Activated CD8-positive, alpha-beta T cell treated with anti-CD3 and anti-CD28 coated beads for 36 hours (primary cell): ENCODE measurements at places on chromosomes 6 and 20.

GRCh38 chr6:123896869-123897268, 93.2 kb downstream of the NKAIN2 start:
- no peaks in the 10 kb centered on the region for H3K27me3 ChIP-seq
- H3K36me3 ChIP-seq: no peaks in the 10 kb centered on the region
- H3K4me1 ChIP-seq: no peaks in the 10 kb centered on the region
- H3K4me3 ChIP-seq: no peak overlapping the region
- H3K27ac ChIP-seq: no peak overlapping the region

DNA sequence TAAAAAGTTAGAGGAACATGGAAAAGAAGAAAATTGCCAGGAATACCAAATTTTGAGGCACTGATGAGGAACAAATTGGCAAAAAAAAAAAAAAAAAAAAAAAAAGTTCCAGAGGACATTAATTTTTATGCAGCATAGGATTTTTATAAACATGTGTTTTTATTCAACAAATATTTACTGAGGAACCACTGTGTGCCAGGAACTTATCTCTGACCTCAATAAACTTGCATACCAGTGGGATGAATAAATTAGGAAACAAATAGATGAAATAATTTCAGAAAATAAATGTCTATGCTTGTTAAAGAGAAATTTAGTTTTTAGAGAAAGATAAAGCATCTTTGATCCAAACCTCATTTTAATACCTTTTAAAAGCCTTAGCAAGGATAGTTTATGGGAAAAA, 175.1 kb downstream of the PDE10A start:
- H3K27me3 ChIP-seq: no peaks in the 10 kb centered on the region
- no peak overlapping the region for H3K4me3 ChIP-seq
- DNase-seq: no peak
- H3K27ac ChIP-seq: no peak overlapping the region

DNA sequence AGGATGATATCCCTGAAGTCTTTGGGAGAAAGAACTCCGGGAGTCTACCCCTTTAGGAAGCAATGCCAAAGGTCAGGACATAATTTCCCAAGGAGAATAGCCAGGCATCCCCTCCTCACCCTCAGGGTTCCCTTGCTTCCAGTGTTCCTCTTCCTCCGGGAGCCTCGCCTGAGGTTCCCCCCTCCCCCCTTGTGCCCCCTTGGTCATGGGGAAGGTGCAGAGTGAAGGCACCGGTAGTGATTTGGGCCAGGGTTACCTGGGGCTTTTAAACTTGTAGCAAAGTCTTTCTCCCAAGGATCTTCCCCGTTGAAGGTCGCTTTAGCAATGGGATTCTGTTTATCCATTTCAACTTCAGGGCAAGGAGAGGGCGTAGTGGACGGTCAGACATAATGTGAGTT, 1.2 kb downstream of the ISM1 start:
- H3K4me1 ChIP-seq: peaks cover 16% of the 10 kb centered on the region
- no peak overlapping the region for H3K27ac ChIP-seq
- H3K36me3 ChIP-seq: peaks cover 3% of the 10 kb centered on the region
- no peak for DNase-seq

GRCh38 chr6:35955071-35955470, 34.2 kb upstream of the SRPK1 start:
- no peak for DNase-seq
- H3K27ac ChIP-seq: no peak overlapping the region
- no peak overlapping the region for H3K4me3 ChIP-seq
- H3K36me3 ChIP-seq: no peaks in the 10 kb centered on the region
- H3K27me3 ChIP-seq: no peaks in the 10 kb centered on the region

DNA sequence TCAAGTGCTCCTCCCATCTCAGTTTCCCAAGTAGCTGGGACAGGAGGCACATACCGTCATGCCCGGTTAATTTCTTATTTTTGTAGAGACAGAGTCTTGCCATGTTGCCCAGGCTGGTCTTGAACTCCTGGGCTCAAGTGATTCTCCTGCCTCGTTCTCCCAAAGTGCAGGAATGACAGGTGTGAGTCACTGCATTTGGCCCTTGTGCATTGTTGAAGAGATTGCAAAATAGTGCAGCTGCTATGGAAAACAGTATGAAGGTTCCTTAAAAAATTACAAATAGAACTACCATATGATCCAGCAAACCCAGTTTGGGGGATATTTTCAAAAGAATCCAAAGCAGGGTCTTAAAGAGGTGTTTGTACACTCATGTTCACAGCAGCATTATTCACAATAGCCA, 69.1 kb downstream of the GJA10 start:
- no peaks in the 10 kb centered on the region for H3K27me3 ChIP-seq
- no peak overlapping the region for H3K4me3 ChIP-seq
- DNase-seq: no peak
- H3K27ac ChIP-seq: peak overlapping the region; percentile 87

DNA sequence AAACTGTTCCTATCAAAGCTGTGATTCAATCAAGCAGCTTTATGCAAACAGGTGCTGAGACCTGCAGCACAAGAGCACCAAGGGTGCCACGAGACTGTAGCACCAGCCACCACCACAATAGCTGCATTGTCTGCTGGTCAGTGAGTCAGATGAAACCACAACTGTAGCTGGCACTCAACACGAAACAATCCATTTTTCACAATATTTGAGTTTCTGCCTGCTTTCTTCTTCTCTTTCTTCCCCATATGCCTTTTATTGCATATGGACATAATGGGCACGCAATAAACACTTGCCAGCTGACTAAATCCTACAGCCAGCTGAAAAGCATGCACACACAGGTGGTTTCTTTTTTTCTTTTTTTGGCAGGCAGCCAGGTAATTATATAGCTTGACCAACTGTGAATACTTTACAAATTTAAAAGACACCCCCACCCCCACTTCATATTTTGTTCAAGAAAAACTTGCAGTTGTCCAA, 16.6 kb downstream of the SLC2A12 start:
- no peak overlapping the region for H3K27ac ChIP-seq
- DNase-seq: peak; percentile 22
- no peak overlapping the region for H3K4me3 ChIP-seq

- no peak overlapping the region for H3K27ac ChIP-seq
- no peak for DNase-seq
- no peaks in the 10 kb centered on the region for H3K27me3 ChIP-seq
- peaks cover 17% of the 10 kb centered on the region for H3K36me3 ChIP-seq
- H3K4me3 ChIP-seq: no peak overlapping the region
- H3K4me1 ChIP-seq: no peaks in the 10 kb centered on the region
These were observed 257.7 kb downstream of the CDKAL1 start for GRCh38 chr6:20791944-20792343.

DNA sequence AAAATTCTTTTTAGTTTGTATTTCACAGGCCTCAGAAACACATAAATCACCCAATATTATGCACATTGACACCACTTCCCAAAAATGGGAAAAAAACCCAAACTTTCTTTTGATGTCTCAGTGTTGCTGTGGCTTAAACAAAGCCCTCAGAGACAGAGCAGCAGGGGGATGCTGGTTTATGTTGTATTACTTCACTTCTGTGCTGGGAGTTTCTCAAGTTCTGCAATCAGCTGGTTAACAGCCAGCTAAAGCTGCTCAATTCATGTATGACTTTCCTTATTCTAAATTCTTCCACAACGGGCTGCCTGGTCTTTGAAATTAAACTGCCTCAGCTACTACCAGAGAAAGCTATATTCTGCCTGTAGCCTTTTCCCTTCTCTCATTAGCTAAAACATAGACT, 5.6 kb downstream of the FILIP1 start:
- peaks cover 25% of the 10 kb centered on the region for H3K27me3 ChIP-seq
- no peak for DNase-seq
- no peaks in the 10 kb centered on the region for H3K36me3 ChIP-seq
- no peaks in the 10 kb centered on the region for H3K4me1 ChIP-seq
- H3K4me3 ChIP-seq: no peak overlapping the region

GRCh38 chr6:97214671-97215070, 68.3 kb downstream of the MMS22L start:
- H3K4me1 ChIP-seq: no peaks in the 10 kb centered on the region
- H3K36me3 ChIP-seq: peaks cover 10% of the 10 kb centered on the region
- no peak for DNase-seq

DNA sequence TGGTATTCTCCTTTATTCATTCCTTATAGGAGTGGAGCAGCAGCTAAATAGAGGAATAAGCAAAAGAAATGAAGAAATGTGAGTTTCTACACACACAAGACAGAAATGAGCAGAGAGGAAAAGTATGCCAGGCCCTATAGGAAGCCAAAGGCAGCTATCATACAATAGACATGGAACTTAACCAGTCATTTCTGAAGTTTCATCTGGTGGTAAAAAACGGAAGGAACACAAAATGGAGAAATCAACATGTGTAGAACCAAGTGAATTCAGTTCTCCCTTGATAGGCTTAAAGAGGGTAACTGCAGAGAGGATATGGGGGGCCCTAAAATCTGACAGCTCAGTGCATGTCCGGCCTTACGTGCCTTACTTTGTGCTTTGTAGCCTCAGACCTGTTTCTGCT, 44.6 kb downstream of the TSBP1 start:
- H3K4me1 ChIP-seq: peaks cover 4% of the 10 kb centered on the region
- peaks cover 2% of the 10 kb centered on the region for H3K27me3 ChIP-seq
- no peak for DNase-seq

DNA sequence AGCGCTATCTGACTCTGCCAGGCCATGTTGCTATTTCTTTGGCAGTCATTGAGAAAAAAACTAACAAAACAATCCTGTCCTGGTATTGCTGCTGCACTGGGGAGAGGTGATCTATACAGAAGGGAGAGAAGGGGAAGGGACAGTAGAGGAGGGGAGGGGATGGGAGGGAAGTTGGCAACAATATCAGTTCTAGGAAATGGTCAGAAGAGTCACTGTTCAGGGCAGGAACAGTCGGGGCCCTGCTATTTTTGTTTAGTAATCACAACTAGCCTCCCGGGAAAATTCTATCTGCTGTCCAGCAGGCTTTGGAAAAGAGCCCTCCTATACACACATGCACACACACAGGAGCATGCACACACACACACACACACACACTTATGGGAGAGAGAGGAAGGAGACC, 142.3 kb upstream of the CARMIL1 start:
- peak overlapping the region; percentile 88 for H3K4me3 ChIP-seq
- peaks cover 44% of the 10 kb centered on the region for H3K4me1 ChIP-seq
- no peaks in the 10 kb centered on the region for H3K27me3 ChIP-seq
- H3K27ac ChIP-seq: peak overlapping the region; percentile 98

- H3K36me3 ChIP-seq: no peaks in the 10 kb centered on the region
- no peak overlapping the region for H3K4me3 ChIP-seq
- H3K27ac ChIP-seq: no peak overlapping the region
- peaks cover 6% of the 10 kb centered on the region for H3K27me3 ChIP-seq
These were observed 189.8 kb upstream of the CEP162 start for GRCh38 chr6:84417260-84417659.

DNA sequence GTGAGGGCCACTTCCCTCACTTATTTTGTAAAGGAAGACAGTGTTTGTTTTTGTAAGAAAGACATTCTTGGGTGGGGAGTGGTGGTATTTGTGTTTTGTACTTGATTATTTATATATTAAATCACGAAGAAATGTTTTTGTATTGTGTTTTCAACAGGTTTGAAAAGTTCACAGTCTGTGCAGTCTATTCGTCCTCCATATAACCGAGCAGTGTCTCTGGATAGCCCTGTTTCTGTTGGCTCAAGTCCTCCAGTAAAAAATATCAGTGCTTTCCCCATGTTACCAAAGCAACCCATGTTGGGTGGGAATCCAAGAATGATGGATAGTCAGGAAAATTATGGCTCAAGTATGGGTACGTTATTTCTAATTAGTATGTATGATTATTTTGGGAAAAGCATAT, 137.2 kb downstream of the NCOA3 start:
- DNase-seq: no peak
- no peaks in the 10 kb centered on the region for H3K27me3 ChIP-seq
- H3K4me3 ChIP-seq: no peak overlapping the region
- H3K27ac ChIP-seq: no peak overlapping the region
